Stimulated activated CD8-positive, alpha-beta memory T cell treated with anti-CD3 and anti-CD28 coated beads, Interleukin-4, amount 100 ng/mL, for 24 hours (primary cell): ENCODE measurements at places on chromosomes 16 and 17.
A peak's percentile ranks its signal among the peaks of the same experiment; 100 is the strongest.

DNA sequence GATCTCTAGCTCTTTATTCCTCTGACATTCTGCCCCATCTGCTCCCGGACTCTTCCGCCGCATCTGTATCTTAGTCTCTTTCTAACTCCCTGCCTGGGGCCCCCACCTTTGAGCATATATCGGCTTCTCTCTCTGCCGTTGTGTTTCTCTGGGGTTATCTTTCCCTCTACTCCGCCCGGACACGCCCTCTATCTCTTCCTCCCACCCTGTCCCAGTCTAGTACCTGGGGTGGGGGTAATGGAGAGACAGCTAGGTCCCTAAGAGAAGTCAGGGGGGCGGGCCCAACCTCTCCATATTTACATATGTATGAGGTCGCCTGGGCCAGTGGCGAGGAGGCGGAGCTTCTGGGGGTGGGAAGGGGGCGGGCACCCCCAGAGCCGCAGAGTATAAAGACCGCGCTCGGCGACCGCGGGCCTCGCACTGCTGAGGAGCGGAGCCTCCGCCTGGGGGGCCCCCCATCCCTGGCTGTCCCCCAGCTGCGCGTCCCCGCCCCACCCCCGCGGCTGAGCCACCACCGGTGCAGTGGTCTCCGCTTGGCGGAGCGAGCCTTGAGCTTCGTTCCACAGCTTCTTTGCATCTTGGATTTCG, at the start of gene ATP1B2:
TSS of gene ATP1B2 (plus strand) at position 418 of the 588 bp plus-strand sequence. CDS start 593 bp downstream, outside the sequence.
- peak; percentile 63 for DNase-seq

- peak; percentile 36 for DNase-seq
Measured at GRCh38 chr17:78645421-78646295, 68.5 kb upstream of the DNAH17 start.

GRCh38 chr17:80195671-80196529, 24.2 kb downstream of the SGSH start:
- peak; percentile 35 for DNase-seq

GRCh38 chr17:42667088-42667951, 8.2 kb downstream of the TUBG2 start:
- no peak for DNase-seq

- no peak for DNase-seq
Measured at GRCh38 chr17:8375738-8376259, 705 bp downstream of the KRABD2 start.

GRCh38 chr17:49871211-49871610, 23.3 kb upstream of the TAC4 start:
- DNase-seq = no peak

DNA sequence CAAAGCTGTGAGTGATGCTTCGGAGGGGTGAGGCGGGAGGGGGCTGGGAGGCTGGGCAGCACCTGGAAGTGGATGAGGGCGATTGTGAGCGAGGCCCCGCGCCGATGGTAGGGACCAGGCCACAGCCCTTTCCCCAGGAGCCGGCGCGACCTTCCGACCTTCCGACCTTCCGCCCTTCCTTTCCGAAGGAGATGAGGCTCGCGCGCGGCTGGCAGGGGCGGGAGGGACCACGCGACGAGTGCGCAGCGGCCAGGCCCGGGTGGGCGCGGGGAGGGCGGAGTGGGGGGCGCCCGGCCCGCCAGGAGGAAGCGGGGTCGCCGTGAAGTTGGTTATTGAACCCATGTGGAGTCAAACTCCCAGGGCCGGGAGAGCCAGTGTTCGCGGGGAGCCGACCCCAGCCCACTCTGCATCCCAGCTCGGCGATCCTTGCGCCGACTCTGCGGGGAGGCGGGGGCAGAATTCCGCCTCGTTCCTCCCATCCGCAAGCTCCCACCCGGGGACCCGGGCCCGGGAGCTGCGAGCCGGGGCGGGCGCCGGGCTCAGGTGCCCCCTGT, 56.6 kb downstream of the RAP1GAP2 start:
- DNase-seq = no peak

DNA sequence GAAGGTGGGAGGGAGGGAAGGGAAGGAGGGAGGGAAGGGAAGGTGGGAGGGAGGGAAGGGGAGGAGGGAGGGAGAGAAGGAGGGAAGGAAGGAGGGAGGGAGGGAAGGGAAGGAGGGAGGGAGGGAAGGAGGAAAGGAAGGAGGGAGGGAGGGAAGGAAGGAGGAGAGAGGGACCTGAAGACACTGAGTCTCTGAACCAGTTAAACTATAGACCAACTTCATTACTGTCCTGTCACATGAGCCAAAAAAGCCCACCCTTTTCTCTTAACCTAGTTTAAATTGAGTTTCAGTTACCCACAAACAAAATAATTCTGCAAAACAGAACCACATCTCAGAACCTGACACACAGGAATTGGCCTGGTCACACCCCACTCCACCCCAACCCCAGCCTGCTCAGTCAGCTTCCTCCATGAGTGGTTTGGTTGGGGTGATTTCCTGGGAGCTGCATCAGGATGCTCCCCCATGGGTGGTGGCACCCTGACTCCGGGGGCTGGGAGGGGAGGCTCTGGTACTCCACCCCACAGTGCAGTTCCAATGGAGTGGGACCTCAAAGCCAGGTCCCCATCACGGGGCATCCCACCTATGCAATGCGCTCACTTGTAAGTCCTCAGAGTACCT, 4.7 kb upstream of the PRR29 start:
- no peak for DNase-seq

DNA sequence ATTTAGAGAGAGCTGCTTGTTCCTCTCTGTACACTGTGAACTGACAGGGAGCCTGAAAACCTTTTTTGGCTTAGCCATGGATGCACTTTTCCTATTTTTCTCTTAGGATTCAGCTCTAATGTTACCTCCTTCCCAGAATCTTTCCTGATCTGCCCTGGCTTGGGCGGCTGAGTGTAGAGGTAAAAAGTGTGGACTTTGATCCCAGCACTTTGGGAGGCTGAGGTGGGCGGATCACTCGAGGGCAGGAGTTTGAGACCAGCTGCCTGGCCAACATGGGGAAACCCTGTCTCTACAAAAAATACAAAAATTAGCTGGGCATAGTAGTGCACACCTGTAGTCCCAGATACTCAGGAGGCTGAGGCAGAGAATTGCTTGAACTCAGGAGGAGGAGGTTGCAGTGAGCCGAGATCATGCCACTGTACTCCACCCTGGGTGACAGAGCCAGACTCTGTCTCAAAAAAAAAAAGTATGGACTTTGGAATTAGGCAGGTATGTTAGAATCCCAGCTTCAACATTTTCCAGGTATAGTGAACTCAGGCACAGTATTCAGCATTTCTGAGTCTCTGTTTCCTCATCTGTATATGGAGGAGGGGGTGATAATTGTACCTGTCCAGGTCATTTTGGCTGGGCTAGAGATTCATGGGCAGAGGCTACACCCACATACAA, 212.5 kb upstream of the EEF2KMT start:
- no peak for DNase-seq

DNA sequence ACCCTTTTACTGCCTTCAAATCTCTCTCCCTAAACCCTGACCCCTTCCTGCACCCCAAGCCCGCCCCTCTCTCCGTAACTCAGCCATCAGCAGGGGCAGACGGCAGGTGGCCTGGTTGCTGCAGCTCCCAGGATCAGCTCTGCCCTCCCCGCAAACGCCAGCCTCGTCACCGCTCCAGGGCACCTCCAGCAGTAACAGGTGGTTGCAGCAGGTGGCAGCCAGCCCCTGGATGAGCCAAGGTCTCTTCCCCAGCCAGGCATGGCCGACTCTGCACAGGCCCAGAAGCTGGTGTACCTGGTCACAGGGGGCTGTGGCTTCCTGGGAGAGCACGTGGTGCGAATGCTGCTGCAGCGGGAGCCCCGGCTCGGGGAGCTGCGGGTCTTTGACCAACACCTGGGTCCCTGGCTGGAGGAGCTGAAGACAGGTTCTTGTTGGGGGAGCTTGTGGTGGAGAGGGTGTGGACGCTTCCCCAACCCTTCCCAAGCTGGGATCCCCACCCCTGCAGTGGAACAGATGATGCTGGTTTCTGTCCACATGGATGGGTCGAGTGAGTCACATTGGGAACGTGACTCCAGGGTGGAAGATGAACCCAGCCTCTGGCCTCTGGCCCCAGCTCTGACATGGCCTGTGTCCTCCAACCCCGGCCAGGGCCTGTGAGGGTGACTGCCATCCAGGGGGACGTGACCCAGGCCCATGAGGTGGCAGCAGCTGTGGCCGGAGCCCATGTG, 558 bp downstream of the HSD3B7 start:
- DNase-seq = no peak

DNA sequence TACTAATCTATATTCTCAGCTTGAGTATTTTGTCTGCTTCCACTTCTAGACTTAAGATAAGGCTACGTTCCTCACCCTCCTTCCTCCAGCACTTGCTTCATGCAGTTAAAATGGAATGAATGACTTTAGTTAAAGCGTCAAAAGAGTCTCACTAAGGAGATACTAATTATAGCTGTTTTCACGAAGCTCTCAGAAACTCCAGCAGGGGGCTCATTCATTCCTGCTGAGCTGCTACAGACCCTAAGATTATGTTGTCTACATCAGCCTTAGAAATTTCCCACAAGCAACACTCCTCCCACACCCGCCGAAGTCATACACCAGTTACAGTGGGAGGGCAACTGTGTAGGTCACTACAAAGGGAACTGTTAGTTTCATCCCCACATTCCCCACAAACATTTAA, 57.0 kb upstream of the KIFC3 start:
- DNase-seq = no peak

DNA sequence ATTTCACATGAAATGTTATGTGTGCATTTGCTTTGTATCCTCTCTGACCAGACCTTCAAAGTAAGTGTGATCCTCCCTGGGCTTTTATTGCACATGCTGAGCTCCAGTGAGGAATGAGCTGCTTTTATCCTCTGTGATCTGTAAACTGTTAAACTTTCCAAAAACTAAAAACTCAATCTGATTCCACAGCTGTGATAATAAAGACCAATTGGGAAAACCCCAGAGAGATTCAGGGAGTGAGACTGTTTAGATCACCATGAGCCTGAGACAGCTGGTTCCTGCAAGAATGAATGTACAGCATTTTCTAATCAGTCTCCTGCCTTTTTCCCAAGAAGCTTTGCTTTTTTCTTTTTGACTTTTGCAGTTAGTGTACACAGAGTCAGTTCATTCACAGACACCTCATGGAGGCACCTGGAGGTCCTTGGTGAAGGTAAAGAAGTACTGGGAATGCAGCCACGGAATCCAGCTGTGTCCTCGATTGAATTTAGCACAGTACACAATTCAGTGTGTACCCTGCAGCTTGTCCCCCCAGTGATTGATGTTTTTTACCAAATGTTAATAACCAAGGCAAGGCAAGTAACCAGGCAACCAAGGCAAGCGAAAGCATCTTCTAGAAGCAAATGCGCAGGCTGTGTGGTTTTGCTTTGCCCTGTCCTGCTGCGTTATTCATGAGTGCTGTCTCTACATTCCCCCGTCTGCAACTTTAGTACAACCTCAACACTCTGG, 182.6 kb downstream of the LGALS9B start:
- DNase-seq = no peak

DNA sequence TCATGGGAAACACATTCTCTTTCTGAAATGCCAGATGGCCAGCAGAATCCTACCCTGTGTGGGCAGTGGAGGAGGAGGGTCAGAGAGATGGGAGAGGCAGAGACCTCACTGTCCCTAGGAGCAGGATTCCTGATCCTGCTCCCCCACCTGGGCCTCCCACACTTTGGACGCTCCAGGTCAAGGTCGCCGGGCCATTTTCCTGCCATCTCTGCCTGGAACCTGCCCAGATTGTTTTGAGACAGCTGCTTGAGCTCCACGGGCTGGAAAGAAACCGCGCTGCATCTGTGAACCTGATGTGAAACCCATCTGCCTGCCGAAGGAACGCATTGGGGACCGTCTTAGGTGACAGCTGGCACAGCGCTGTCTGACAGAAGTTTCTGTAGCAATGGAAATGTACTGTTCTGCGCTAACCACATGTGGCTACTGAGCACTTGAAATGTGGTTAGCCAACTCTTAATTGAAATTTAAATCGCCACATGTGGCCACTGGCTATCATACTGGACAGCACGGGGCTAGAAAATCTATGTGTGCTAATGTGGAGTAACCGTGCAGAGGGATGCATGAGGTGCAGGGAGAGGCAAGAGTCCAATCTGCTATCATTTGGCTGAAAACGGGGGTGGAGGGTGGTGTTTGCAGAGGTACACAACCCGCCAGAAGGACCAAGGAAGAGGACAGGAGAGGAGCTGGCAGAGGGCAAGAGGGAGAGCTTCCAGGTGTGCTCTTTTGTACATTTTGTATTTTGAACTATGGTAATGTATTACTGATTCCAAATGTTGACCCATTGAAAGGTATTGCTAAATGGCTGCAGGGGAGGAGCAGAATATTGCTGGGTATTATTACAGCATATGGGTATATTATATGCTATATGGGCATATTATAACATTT, 15.4 kb upstream of the NUBP1 start:
- DNase-seq = no peak

DNA sequence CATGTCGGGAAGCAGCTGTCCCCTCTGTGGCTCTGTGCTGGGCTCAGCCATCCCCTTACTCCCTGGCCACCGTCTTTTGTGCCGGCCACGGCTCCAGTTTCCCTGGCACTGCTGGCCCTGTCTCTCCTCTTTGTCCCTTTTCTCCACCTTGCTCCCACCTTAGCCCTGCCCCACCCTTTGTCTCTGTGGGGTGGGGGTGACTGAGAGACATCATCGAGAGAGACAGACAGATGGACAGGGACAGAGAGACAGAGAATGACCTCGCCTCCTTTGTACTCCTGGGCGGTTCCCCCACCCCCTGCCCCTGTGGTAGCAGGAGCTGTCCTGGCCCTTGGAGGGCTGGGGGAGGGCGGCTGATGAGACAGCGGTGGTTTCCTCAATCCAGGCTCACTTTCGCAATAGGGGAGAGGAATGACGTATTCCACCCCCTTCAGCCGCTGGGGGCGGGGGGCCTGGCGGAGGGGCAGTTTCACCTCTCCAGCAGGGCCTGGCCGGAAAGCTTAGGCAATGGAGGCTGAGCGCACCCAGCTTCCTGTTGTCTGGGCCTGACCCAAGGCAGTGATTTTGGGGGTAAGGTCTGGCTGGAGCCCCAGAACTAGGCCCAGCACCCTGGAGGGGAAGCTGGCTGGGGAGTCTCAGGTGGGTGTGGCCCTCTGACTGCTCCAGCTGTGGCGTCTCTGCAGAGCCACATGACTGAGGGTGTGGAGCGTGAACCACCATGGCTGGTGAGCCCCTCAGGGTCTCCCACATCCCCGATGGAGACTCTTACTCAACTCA, 7.3 kb downstream of the FMNL1 start:
- DNase-seq = peak; percentile 84

DNA sequence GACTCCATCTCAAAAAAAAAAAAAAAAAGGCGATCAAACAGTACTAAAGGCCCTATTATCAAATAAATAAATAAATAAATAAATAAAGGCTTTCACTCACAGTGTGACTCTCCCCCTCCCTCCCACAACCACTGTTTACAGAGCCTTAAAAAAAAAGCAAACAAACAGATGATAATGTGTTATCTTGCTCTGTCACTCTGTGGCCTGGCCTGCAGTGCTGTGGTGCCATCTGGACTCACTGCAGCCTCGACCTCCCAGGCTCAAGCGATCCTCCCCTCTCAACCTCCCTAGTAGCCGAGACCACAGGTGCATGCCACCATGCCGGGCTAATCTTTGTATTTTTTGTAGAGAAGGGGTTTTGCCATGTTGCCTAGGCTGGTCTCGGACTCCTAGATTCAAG, 8.1 kb upstream of the NAGLU start:
- DNase-seq = no peak
